ENCODE measurements at places on chromosomes 11 and 22.

DNA sequence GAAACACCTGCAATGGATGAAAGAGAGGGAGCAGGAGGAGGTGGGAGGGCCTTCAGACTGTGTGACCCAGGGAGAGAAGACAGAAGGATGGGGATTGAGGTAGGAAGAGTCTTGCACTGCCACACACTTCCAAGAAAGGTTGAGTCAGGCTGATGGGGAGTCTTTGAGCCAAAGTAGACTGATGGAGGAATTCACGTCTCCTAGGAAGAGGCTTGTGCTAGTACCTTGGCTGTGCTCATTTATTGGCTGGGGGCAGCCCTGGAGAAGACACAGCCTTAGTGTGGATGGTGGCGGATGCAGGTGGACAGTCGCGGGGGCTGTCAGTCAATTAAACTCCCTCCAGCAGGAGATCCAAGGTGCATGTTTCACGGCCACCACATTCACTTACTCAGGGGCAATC is 16.2 kb upstream of the ACCSL start:
- no peak for DNase-seq

- no peak for DNase-seq
Observed at GRCh38 chr22:48240148-48240934, 1477.9 kb downstream of the TBC1D22A start.

DNA sequence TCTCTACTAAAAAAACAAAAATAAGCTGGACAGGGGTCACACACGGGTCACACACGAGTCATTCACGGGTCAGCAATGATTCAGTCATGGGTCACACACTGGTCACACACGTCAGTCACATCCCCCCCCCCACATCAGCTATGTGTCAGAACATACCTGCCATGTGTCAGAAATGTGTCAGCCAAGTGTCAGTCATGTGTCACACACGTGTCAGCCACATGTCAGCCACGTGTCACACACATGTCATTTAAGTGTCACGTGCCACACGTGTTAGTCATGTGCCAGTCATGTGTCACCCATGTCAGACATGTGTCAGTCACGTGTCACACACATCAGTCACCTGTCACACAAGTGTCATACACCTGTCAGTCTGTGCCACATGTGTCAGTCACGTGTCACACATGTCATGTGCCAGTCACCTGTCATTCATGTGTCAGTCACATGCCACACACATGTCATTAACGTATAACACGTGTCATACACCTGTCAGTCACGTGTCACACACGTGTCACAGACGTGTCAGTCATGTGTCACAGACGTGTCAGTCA is 28.7 kb upstream of the MMP20 start:
- no peak for DNase-seq

DNA sequence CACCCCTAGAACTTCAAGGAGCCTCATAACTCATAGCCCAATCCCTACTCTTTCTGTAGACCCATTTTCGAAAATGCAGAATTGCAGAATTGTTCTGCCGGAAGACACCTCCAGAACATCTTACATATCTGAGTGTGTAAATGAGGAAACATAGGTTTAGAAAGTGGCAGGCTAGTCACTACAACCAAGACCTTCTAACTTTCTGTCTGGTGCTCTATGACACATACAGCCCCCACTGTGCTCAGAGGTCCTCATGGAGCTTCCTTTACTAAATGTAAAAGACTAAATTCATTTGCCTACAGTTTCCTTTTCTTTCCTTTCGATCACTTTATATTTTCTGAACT is 132.1 kb upstream of the DDI1 start:
- no peak for DNase-seq

DNA sequence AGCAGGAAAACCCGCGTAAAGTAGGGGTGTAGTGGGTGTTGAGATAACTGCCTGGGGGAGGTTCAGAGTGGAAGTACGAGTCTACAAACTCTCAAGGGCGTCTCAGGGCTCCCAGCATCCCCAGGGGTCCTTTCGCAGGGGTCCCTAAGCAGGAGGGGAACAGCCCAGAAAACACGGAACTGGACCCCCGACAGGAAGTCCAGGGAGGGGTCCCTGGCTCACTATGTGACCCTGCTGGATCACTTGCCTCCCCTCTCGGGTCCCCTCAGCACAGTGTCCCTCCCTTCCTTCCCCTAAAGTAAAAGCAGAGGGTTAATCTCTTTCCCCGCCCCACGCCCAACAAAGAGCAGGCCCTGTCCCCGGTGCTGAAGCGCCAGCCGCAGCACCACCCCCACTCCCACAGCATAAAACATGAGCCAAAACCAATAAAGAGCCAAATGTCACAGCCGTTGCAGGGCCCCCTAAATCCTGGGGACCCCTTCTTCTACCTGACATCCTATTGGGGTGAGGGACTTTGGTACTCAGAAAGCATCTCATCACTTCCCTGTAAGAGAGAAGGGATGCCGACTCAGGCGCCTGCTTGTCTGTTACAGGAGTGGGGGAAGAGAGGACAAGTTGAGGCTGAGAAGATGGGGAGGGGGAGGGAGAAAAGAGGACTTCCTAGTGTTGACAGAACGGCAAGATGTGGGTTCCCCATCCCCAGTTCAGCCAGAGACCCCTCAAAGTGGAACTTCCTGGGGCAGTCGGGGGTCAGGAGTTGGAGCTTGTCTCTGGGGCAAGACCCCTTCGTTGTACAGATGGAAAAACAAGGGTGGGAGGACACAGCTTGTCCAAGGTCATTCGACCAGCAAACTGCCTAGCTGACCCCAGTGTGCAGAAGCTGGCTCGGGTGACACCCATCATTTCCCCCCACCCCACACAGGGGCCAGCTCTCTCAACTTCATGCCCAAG is 1.4 kb upstream of the NEFH start:
- DNase-seq = peak; percentile 49

DNA sequence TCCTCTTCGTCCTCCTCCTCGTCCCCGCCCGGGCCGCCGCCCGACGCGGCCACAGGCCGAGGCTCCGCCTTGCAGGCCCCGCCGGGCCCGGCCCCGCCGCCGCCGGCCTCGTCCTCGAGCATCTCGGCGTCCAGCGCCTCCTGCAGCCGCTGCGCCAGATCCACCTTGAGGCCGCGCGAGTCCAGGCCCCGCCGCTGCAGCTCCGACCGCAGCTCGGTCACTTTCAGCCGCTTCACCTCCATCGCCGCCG is 417 bp downstream of the HNRNPUL2 start:
- no peak for DNase-seq

DNA sequence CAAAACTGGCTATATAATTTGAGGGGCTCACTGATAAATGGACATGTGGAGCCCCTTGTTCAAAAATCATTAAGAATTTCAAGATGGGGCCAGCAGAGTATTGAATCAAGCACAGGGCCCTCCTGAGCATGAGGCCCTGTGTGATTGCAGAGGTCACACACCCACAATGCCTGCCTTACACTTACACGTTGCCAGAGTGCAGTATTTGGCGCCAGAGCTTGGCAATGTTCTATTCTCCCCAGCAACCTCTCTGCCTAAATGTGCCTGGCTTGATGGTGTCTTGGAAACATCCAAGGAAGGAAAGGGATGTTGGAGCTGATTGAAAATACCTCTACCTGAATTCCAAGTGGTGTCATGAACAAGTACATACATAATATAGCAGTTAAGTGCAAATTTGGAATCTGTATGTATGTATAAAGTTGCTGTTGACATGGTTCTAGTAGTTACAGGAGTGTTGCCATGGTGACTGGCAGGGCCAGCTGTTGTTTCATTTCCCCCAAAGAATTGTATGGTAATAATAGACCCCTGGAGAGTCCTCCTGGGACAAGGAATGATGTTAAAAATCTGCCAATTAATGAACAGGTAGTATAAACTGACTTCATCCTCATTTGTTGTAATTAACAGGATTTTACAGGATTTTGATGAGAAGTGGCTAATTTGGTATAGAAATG is 205.7 kb upstream of the NAV2 start:
- no peak for DNase-seq

DNA sequence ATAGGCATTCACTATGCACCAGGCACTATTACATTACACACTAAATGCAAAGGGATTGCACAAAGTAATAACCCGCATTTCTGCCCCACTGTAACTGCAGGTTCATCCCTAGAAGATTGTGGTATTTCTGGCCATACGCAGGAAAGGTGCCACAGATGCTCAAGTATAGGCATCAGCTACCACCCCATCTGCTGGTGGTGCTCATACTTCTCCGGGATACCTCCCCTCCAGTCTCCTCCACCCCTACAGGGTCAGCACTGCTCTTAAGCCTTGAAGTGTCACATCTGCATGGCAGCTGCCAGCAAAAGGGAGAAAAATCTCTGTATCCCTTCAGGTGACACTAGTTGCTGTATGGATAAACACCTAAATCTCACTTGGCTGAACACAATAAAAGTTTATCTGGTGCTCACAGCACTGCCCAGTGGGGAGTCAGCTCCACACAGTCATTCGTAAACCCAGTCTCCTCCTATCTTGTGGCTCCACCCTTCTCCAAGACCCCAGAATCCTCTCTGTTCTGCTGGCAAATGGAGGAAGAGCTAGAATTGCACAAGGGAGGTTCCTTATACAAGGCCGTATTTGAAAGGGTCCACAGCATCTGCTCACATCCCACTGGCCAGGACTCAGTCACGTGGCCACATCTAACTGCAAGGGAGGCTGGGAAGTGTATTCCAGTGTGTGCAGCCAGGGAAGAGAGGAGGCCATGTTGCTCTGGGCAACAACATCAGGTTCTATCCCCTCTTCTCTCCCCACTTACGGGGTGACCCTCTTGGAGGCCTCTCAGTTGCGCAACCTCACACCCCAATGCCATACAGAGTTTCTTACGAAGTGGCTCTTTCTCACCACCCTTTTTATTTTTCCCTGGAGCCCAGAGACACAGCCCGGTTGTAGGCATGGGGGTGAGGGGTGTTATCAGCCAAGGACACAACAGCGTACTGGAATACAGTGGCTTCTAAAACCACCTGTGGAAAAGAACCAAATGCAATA is 114.7 kb downstream of the BUD13 start:
- no peak for DNase-seq

GRCh38 chr11:134939031-134939430 is 527.0 kb upstream of the B3GAT1 start:
- DNase-seq = no peak

GRCh38 chr11:34316347-34317035 is 41.3 kb downstream of the ABTB2 start:
- peak; percentile 4 for DNase-seq

DNA sequence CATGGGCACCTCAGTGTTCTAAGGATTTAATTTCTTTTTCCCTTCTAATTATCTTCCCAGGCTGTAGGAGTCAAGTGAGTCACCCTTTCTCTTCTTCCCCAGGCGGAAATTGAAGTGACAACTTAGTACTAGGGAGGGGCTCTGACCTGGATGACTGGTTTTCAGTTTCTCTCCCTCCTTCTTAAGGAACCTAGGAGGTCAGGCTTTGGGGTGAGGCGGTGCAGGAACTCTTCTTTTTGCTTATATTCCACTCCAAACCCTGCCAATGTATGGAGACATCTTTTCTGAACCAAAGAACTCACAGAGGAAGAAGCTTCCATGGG is 12.6 kb downstream of the ZDHHC5 start:
- no peak for DNase-seq

DNA sequence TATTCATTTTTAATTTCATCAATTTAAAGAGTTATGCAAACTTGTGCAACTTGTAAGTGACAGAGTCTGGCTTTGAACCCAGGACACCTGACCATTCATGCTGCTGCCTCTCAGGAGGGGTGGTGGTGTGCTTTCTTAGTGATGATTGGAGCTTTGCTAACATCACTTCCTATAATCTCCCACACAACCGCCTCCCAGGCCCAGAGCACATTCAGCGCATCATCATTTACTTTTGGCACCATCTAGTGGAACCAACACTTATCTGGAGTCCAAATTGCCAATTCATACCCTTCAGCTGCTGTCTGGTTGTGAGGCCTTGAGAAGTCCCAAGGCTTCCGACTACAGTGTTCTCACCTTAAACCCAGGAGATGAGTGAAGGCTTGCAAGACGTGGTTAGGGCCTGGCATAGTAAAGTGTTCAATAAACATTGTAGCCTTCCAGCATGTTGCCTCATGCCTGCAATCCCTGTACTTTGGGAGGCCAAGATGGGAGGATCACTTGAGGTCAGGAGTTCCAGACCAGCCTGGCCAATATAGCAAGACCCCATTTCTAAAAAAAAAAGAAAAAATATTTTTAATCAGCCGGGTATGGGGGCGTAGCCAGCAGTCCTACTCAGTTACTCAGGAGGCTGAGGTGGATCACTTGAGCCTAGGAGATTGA is 1.1 kb upstream of the TTLL1 start:
- DNase-seq = no peak

- no peak for DNase-seq
Observed at GRCh38 chr22:31193092-31193491, 19.0 kb upstream of the LIMK2 start.

GRCh38 chr11:115817844-115818468 is 313.7 kb upstream of the CADM1 start:
- DNase-seq = no peak

- peak; percentile 10 for DNase-seq
Observed at GRCh38 chr11:6315811-6316425, 4.4 kb downstream of the CAVIN3 start.

DNA sequence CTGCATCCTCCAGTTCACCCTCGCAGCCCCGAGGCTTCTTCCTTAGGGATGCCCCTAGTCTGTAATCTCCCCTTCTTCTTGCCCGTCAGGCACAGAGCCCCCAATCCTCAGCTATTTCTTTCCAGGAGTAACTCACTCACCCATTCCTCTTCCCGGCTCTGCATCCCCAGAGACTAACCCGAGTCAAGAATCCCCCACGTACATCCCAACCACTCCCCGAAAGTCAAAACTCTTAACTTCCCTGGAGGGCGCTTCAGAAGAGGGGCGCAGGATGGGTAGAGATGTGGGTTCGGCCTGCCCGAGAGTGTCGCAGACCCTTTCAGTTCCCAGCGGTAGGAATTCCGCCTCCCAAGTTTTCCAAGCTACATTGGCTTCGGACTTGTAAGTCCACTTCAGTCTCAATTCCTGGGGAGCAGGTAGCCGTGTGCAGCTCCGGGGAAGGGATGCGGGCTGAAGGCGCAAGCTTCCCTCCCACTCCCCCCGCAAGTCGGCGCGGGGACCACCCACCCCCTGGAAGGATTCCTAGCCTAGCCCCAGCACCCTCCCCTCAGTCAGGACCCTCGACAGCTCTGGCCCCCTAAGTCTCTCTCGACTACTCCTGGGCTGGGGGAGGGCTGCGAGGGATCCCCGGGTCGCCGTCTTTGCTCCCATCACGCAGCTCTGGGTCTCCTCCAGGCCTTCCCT is 871 bp downstream of the BDNF start:
- DNase-seq = no peak

DNA sequence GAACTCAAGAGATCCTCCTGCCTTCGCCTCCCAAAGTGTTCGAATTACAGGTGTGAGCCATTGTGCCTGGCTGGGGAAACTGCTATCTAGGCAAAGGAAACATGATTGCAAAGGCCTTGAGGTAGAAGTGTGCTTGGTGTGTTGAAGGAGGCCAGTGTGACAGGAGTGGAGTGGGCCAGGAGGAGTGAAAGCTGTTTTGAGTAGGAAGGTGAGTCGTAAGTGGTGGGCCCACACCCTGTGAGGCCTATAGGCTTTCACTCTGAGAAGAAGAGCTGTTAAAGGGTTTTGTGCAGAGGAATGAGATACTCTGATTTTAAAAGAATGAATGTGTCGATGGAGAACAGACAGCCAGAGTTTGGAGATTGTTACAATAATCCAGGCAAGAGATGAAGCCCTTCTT is 43.4 kb downstream of the WEE1 start:
- no peak for DNase-seq
